ENCODE measurements at places on chromosomes 7 and 10.

- DNase-seq = no peak
These were observed 645.7 kb downstream of the PHTF2 start for GRCh38 chr7:78444267-78444666.

GRCh38 chr7:2403718-2404648 lies 572 bp downstream of the CHST12 start:
- DNase-seq = no peak

DNA sequence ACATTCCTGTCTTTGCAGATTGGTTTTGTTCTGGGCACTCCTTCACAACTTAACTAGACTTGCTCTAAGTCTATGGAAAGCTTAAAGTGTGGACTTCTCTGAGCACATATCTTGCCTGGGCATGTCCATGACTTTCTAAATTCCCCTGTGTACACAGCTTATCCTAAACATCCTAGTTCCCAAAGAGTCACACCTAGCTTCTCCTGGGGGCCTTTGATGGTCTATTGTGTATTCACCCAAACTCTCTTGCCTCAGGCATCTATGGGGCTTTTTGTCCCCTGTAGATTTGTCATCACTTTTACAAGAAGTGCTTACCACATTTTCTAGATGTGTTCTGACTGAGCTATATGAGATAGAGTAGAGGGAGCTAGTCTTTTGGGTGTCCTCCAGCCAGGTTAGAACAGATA lies 12.2 kb upstream of the ZNF488 start:
- no peak for DNase-seq

DNA sequence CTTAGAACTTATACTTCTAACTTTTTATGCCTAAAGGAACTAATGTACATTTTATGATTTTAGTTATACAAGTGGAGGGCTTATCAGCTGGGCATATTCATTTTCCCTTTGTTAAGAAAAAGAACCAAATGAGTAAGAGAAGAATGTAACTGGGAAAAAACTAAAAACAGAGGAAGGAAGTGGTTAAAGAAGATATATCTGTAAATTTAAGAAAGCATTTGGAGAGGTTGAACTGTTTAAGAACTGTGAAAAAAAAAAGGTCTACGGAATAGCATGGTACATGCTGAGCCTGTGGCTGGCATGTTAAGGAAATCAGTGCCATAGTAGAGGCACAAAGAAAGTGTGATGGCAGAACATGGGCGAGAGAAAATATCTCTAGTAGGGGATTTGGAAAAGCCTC lies 6.2 kb downstream of the MDFIC start:
- DNase-seq = no peak

- no peak for DNase-seq
These were observed 56.4 kb upstream of the PMPCB start for GRCh38 chr7:103240806-103241205.

GRCh38 chr10:28381466-28381865 lies 78.6 kb upstream of the MPP7 start:
- DNase-seq = no peak

DNA sequence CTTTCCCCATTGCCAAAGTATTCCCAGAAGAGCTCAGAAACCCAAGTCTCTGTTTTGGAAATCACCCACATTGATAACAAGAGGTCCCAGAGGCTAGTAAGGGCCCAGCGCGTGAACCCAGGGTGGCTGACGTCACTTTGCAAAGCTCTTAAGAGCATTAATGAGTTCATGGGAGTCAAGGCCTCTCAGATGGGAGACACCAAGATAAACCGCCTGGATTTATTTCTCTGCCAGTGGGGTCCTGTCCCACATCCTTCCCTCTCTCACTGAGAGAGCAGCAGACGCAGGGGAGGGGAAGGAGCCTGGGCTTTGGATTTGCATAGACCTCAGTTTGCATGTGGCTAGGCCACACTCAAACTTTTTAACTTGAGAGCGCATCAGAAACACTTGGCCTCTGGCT lies 184.8 kb upstream of the PDE1C start:
- DNase-seq = no peak

- DNase-seq = no peak
These were observed 95.7 kb downstream of the BUB3 start for GRCh38 chr10:123249894-123250293.

DNA sequence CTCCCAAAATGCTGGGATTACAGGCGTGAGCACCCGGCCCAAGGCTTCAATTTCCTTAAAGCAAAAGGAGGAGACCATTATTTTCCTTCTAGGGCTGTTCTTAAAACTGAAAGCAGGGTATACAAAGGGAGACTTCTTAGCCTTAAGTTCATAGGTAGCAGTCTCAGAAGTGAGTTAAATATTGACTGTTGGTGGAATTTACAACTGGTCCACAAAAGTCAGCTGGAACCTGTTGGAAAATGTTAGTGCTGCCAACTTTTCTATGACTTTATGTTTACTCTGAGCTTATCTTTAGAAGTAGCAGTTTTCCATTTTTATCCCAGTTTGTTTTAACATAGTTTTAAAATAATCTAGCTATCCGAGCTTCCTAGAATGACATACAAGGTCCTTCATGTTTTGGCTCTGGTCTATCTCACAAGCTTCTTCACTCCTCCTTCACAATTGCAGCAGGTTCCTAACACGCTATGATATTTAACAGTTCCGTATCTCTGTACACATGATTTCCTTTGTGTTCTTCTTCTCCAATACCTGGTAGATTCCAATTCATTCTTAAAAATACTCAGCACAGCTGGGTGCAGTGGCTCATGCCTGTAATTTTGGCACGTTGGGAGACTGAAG lies 3.3 kb downstream of the SLC26A3 start:
- DNase-seq = no peak

GRCh38 chr10:13016886-13017285 lies 15.4 kb upstream of the CCDC3 start:
- no peak for DNase-seq

DNA sequence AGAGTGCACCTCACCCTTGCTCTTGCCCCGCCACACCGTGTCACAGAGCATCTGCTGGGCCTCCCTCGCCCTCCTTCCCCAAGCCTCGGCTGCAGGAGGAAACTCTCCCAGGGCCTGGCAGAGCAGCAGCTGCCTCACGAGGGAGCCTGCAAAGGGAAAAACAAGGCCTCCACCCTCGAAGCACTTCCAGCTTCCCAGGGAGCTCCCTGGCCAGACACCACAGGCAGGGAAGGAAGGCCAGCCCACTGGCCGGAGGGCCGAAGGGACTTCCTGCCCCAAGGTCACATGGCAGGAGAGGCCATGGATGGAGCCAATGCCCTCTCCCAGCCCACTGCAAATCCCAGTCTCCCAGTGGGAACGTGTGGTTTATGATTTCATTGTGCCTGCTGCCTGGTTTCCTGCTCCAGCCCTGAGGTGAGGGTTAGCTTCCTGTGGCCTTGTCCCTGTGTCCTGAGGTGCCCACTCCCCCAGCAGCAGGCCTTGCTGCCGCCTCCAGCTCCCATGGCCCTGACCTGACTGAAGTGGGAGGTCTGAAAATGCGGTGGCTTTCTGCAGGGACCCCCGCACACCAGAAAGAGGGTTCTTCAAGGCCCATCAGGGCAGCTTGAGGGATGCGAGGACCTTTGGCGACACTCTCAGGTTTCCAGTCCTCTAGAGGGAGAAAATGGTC lies 100.5 kb upstream of the PPIF start:
- DNase-seq = no peak

DNA sequence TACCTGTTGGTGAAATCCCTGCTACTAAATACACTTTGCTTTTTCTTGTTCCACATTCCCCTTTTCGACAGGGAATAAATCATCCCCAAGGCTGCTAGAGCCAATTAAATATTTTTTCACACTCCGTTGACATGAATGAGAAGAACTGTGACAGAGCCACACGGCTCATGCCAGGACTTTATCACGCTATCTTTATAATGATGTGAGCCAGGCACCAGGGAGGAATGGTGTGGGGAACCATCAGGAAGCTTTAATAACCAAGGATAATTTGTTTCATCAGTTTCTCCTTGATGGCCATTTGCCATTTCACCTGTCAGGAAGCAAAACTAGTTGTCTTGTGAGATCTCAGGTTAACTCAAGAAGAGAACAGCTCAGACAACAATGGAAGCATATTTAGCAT lies 193.0 kb upstream of the C7orf33 start:
- DNase-seq = no peak

DNA sequence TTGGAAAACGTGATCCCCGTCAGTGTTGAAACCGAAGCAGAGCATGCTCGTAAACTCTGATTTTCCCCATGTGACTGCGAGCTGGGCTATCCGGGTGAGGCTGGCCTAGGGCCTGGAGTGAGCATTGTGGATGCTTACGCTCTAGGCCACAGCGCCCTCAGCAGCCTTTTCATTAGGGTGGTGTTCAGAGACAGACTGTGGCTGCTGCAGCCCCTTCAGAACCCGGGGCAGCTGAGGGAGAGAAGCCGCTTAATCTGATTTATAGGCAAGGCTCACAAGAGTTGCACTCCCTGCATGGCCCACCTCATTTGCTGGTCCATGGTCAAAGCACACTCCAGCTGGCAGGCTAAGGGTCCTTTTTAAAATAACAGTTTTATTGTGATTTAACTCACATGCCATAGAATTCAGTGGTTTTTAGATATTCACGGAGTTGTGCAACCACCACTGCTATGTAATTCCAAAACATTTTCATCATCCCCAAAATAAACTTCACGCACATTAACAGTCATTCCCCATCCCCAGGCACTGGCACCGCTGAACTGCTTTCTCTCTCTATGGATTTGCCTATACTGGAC lies 72.5 kb downstream of the SYPL1 start:
- no peak for DNase-seq

DNA sequence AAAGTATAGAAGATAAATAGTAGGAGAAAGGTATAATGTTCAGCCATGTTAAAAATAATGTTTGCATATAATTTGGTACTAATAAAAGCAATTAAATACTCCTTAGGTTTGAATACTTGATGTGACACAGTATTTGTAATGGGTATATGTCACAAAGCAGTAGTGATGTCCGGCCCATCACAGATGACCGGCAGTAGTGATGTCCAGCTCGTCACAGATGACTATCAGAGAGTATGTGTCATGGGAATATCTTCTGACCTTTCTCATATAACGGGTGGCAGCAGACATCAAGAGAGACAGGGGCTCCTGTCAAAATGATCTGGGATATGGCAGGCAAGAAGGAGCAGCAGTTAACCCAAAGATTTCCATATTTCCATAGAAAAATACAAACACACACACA lies 477.4 kb upstream of the KLF6 start:
- no peak for DNase-seq

DNA sequence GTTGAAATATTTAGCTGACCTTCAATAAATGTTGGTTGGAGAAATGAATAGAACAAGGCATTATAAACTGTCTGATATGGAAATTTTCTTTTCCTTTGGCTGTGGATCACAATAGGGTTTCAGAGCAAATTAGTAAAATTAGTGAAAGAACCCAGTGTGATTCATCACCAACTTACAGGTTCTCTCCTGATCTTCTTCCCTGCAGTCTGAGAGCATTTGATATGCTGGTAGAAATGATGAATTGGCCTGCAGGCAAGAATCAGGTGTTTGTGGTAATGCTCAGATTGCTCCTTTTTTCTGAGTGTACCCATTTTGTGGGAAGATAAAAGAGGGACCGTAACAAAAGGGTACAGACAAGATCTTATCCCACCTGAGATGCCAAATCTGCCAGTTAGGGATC lies 51.9 kb downstream of the BTAF1 start:
- no peak for DNase-seq

DNA sequence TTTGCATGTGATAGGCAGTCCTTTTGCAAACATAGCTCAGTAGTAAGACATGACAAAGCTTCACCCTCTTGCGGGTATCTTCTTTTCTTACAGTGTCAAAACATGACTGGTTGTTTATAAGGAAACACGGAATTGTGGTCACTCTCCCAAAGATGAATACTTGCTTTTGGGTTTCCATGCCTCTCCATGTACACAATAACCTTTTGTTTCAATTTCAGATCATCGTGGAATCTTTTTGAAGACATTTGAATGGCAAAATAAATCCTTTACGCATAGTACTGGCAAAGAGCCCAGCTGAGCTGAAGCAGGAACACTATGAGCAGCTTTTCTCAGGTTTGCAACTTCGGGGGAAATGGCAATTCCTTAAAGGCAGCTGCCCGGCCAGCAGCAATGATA lies 156.8 kb upstream of the FRMD4A start:
- DNase-seq = peak; percentile 11

DNA sequence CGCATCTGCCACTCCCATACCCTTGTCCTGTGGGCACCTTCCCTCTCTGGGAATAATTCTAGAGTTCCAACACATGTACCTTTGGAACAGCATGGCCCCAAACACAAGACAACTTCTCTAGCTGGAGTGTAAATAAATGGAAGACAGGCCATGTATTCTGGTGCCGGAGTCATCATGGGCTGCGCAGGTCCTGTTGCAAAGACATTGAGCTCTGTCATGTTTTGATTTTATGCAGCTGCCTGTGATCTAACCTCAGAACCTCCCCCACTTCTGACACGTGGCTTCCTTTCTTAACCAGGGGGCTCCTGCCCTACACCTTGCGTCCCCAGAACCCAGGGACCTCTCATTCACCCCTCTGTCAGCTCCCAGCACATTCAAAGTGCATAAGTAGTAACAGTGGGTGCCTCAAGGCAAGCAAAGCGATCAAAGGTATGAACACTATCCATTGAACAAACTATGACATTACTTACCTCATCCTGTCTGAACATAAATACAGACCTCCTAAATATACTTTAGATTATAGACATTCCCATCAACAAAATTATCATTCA lies 219.9 kb downstream of the FGFR2 start:
- DNase-seq = no peak

- no peak for DNase-seq
These were observed 1175.3 kb downstream of the GATA3 start for GRCh38 chr10:9229702-9230244.

DNA sequence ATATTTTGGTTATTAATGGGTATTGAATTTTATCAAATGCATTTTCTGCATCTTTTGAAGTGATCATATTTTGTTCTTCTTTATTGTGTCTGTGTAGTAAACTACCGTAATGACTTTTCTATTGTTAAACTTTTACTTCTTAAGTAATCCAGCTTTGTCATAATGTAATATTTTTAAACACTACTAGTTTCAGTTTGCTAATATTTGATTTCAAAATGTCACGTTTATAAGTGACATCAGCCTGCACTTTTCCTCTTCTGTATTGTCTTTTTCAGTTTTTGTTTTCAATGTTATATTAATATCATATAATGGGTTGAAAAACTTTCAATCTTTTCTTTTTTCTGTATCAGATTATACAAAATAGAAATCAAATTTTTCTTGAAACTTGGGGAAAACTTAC lies 71.6 kb upstream of the ANKRD1 start:
- DNase-seq = no peak

DNA sequence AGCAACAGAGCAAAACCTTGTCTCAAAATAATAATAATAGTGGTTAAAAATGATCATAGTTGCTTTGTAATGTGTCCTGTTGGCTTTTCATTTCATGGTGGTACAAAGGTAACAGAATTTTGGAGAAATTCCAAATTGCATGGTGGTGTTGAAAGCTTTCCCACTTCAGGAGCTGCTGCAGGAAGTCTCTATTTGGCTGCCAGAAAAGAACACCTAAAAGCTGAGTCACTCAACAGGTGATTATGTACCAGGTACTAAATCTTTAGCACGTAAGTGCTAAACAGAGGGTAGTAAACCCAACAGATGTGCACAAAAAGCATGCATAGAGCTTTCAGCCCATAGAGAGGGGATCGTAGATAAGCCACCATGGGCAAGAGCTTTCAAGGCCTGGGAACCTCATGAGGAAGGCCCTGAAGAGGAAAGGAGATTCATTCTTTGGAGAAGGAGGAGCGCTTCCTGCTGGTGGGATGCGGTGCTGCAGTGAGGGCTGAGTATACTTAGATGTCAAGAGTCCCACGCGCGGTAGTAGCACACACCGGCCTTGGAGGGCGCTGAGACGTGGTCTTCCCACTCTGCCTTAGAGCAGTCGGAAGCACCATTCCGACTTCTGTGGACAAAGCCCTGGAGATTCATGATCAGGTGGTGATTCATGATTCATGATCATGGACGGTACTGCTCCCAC lies 118.7 kb downstream of the RALA start:
- peak; percentile 21 for DNase-seq

Measured in NCI-H2081 (cell line).